Aortic smooth muscle cell (primary cell): ENCODE measurements at places on chromosomes 4 and X. TPM values are rescaled to one million over a fixed set of nuclear protein-coding genes. Genes with fewer than 3 reads are reported as not detected.

MAGIX gene
- 1.3 and 1.6 TPM in 2 replicates for total RNA-seq

DMP1 gene
- not detected in 2 replicates for total RNA-seq

IL1RAPL1 gene
- 1.8 and 2.2 TPM in 2 replicates for total RNA-seq

FOXR2 gene
- not detected in 2 replicates for total RNA-seq

MUC7 gene
- total RNA-seq: not detected in 2 replicates
